ENCODE measurements at places on chromosomes 4 and X.

DNA sequence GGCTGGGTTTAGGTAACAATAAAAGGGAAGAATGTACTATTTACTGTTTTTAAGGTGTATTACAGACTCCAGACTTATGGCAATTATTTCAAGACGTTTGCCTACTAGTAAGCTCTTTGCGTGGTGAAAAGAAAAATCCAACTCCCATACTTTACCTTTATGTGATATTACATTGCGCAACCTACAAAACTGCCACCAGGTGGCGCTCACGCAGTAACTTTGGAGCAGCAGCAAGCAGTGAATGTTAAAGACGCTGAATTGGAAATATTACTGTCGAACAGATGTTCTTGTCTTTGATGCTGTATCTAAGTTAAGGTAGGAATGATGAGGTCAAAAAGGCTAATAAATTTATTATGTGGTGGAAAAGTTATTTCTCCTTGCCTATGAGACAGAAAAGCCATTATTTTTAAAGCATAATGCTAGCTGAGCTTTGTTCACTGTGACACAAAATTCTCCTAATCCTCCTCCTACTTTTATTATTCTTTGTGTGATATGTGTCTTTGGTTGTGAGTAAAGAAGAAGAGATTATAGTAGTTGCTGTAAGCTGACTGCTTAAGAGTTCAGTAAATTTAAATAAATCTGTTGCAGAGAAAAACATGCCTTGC is 1099.8 kb upstream of the TENM3 start:
- peak; percentile 77 for DNase-seq

DNA sequence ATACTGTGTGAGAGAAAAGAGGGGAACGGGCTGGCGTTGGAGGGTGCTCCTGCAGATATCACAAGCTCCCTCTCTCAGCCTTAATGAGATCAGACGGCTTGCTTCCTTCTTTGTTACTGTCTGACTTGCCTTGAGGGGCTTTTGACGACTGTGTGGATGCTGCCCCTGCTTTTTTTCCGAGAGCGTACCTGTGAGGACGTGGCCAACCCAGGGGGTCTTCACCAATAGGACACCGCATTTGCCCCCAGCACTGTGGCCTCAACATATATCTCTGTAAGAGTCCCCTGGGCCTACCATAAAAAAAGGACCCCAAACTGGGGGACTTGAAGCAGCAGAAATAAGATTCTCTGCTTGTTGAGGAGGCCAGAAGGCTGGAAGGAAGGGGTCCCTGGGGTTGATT is 143.9 kb downstream of the SHOX start:
- DNase-seq: no peak

GRCh38 chr4:127239902-127240763 is 392.6 kb upstream of the INTU start:
- DNase-seq: no peak

DNA sequence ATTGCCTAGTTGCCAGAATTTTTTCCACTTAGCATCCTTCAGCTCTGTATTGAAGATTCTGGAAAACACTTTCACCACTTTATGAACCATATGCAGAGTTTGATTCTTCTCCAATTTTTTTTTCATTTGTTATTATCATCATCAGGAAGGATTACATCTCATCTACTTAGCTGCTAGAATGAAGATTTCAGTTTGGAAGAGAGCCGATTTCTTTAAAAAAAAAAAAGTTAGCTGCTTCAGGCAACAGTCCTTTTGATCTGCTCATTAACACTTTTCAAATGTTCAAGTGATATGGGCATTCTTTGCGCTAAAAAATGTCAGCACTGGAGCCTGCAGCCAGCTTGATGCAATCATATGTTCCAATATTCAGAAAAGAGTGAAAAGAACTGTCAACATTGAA is 76.2 kb downstream of the ANTXR2 start:
- DNase-seq: no peak

GRCh38 chrX:2488621-2489285 is 12.0 kb downstream of the DHRSX start:
- no peak for DNase-seq

DNA sequence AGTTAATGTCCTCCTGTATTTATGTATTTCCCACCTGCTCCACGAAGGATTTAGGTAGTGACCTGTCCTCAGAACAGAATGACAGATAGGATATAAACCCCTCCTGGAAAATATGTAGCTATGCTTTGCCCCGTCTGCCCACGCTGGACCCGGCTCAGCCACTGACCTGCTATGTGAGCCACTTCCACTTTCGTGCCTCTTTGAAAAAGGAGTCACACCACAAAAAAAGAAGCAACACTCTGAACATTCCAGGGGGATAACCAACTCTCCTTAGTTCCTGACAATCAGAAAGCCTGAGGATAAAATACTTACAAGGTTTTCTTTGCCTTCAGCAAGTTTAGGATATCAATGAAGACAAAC is 11.1 kb downstream of the ACSL1 start:
- no peak for DNase-seq

DNA sequence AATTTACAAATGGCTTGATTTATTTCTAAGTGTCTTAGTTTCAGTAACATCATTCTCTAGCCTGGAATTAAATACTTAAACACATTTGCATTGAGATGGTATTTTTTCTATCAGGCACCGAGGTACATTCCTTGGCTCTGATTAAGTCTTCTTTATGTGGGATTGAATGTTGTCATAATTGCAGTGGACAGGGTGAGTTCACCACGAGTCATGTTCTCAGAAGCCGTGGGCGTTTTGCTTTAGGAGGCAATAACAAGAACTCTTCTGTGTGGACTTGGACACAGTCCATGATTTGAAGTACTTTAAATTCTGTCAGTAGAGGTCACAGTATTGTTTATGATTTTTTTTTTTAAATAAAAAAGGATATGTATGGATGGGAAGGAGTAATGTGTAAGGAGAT is 57.1 kb upstream of the EFHC2 start:
- peak; percentile 89 for DNase-seq

Measured in astrocyte of the spinal cord (primary cell).